ENCODE measurements at places on chromosomes 13 and 19.

- DNase-seq: no peak
Observed at GRCh38 chr19:15595069-15595468, 19.9 kb upstream of the CYP4F8 start.

GRCh38 chr19:30871979-30872378, 477.3 kb downstream of the TSHZ3 start:
- no peak for DNase-seq

DNA sequence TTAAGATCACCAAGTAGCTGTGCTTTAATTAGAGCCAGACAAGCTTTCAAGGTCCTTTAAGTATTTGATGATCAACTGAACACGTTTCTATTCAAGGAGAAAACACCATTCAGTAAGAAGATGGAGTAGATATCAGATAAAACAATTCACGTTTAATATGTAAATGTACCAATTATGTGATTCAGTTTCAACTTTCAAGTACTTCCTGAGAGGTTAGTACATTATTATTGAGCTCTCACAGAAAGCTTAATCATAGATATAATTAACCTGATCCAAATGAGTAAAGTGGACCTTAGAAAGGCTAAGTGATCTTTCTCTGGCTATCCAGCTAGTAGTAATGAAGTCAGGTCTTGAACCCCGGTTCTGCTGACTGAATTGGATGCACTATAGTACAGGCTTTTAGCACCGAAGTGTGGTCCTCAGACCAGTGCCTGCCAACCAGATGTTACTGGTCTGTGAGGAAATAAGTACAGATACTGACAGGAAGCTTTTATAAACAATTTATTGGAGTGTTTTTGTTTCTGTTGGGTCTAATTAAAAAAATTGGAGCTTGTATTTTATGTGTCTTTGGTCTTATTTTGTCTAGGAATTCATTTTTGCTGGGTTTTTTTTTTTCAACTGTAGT, 10.2 kb downstream of the CLN5 start:
- DNase-seq: no peak

DNA sequence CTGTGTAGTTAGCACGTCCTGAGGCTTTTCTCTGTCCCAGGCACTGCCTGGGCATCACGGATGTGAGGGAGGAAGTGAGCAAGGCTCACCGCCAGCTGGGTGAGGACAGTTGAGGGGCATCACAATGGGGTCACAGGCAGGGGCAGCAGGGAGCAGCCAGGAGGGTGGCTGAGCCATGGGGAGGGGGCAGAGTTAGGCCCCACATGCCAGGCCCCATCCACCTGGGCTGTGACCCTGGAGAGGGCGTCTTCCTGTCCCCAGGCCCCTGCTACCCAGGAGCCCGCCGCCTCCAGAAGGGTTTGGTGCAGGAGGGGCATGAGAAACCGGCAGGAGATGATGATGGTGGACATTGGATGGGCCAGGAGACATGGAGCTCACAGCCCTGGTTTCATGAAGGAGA, 56.8 kb upstream of the F7 start:
- no peak for DNase-seq

DNA sequence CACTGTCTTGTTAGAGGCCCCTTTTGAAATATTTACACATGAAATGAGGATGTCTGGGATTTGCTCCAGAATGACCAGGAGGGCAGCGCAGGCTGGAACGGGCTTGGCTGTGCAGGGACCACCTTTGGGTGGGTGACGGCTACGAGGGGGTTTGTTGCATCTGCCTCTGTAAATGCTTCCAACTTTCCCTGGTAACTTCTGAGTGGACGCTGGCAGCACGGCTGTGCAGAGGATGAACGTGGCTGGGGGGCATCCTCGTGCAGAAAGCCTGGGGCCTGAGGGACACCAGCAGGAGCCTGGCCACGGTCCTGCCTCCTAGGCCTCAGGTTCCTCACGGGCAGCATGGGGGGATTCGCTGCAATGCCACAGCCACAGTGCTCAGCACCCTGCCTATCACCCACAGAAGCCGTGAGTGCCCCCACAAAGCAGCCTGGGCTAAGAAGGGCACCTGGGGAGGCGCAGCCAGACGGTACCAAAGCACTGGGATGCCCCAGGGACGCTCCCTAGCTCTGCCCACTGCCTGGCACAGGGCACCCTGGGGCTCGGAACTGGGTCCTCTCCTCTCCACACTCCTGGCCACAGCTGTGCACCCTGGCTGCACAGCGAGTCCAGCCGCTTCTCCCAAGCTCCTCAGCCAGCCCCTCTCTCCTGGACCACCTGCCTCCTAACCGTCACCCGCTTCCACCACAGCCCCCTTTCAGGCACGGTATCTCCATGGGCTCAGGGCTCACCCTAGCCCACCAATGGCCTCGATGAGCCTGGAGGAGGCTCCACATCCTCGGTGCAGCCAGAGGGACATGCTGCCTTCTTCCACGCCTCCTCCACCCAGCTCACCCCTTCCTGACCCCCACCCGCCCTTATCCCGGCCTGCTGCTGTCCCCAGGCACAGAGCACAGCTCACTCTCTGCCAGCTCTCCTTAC, 44.5 kb downstream of the MLLT1 start:
- DNase-seq: no peak

DNA sequence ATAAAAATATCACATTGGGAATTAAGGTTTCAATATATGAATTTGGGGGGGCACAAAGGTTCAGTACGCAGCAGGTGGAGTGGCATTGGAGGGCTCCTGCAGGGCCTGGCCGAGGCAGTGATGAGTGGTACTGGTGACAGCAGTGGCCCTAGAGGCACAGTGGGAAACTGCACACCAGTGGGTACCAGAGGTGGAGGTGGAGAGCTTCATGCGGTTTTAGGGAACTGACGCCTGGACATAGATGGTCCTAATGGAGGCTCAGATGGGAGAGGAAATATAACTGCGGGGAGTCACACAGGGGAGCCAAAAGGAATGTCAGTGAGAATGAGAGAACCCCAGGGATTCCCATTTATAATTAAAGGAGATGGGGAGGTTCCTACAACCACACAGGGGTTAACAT, 156.2 kb downstream of the COG6 start:
- no peak for DNase-seq

GRCh38 chr13:25990801-25991200, 61.0 kb downstream of the SHISA2 start:
- DNase-seq: no peak

DNA sequence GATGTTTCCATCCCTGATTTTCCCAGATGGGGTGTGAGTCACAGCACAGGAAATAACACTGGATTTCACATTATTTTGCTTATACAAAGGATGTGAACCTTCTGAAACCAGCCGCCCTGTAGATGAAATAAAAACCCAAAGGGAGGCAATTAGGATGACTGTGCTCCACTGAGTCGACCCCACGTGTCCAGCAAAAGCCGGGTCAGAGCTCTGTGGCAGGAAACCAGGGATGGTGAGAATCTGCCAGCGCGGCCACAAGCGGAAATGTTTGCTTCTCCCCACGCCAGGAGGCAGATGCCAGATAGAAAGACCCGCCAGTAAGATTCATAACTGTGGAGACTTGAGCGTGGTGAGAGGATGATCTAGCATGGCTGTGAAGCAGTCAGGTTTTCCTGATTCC, 764.4 kb downstream of the LIG4 start:
- DNase-seq: no peak

- DNase-seq: no peak
Observed at GRCh38 chr19:9914001-9914314, 22.4 kb downstream of the OLFM2 start.

All from NCI-H1417 treated with DMSO at 0.1 percent for 48 hours (cell line).